ENCODE measurements at places on chromosomes 11 and 22.

DNA sequence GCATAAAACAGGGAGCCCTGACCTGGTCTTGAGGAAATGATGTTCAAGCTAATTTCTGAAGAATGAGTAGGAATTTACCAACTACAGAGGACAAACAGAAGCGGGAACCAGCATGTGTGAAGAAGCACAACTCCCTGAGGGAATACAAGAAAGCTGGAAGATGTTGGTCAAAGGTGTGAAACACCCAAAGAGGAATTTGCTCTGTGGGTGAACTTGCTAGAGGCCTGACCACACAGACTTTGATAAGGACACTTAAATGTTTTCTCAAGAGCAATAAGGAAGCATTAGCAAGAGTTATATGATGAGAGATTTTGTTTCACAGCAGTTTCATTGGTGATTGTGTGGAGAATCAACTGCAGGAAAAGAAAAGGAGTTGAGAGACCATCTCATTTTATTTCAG, 17.6 kb downstream of the SLC5A12 start:
- DNase-seq = no peak

- no peak for DNase-seq
Measured at GRCh38 chr11:116111546-116111945, 607.3 kb upstream of the CADM1 start.

DNA sequence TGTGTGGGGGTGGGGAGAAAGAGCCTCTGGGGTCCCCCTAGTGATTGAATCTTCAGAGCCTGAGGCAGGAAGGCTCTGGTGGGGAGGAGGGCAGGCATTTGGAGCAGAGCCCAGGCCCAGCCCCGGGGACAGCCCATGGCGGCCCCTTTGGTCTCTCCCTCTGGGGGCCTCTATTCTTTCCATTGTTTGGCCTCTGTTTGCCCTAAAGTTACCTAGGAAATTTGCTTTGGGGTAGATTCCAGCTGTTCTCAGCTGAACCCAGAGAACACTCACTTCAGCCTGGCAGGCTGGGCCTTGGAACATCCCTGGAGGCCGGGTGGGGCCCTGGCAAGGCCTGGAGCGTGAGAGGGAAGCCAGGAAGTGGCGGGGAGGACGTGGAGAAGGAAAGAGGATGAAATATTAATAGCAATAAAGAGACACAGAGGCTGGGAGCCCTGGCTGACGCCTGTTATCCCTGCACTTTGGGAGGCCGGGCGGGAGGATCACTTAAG, 22.9 kb upstream of the A4GALT start:
- no peak for DNase-seq

DNA sequence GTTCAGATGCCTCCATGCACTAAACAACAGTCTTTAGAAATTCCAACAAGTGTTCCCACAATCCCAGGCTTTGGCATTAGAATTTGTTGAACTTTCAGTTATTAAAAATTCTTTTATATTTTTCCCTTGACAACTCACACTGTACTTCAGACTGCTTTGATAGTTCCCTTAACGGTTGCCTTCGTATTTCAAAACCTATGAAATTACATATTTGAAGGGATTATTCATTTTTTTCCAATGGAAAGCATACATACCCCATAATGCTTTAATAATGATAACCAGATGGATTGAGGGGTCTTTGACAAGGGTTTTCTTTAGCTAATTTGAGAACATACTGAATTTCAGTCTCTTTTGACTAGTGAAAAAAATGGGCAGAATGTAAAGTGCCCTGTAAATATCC, 76.5 kb downstream of the ME3 start:
- DNase-seq = no peak

- DNase-seq = no peak
Measured at GRCh38 chr11:14544611-14545010, 24.4 kb upstream of the PSMA1 start.

- DNase-seq = no peak
Measured at GRCh38 chr11:65148657-65149056, 14.3 kb upstream of the SYVN1 start.

DNA sequence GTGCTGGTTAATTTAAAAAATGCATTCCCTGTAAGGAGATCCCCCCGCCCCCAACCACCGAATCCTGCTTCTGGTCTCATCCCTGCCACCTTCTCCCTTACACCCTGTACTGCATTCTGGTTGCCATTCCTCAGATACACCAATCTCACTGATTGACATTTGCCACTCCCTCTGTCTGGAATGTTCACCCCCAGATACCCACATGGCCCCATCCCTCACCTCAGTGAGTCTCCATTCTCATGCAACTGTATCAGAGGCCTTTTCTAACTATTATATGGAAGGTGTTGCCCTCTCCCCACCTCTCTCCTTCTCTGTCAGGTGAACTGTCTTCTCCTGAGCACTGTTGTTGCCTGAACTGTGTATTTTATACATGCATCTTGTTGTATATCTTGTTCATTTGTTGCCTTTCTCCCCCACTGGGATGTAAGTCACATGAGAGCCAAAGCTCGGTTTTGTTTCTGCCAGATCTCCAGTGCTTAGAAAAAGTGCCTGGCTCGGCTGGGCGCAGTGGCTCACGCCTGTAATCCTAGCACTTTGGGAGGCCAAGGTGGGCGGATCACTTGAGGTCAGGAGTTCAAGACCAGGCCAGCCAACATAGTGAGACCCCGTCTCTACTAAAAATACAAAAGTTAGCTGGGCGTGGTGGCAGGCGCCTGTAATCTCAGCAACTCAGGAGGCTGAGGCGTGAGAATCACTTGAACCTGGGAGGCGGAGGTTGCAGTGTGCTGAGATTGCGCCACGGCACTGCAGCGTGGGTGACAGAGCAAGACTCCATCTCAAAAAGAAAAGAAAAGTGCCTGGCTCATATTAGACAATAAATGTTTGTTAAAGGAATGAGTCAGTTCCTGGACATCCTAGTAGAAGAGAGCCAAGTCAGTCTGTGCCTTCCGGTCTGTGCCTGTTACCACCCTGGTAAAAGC, 61.0 kb downstream of the TNRC6B start:
- DNase-seq = no peak

GRCh38 chr11:57480409-57481137, 20.2 kb downstream of the RTN4RL2 start:
- peak; percentile 69 for DNase-seq

DNA sequence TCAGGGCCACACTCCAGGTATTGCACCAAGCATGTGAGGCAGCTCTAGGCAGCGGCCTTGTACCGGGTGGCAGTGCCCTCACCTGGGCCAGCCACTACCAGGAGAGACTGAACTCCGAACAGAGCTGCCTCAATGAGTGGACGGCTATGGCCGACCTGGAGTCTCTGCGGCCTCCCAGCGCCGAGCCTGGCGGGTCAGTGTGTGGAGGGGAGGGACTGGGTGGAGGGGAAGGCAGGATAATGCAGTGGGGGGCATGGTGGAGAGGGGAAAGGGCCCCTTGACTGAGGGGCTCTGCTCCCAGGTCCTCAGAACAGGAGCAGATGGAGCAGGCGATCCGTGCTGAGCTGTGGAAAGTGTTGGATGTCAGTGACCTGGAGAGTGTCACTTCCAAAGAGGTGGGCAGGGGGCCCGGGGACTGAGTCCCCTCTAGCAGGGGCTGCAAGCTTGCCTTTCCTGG, 4.2 kb downstream of the SSH3 start:
- DNase-seq = no peak

DNA sequence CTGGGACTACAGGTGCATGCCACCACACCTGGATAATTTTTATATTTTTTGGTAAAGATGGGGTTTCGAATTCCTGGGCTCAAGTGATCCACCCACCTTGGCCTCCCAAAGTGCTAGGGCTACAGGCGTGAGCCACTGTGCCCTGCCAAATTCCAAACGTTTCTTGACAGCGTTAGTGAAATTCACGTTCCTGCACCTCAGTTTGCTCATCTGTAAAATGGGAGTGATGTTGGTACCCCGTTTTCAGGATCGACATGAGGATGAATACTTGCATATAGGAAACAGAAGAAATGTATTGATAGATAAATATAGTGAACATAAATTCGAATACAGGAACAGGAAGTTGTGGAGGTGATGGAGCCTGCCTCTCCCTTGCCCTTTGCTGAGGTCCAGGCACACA, 10.2 kb upstream of the LTO1 start:
- DNase-seq = no peak

DNA sequence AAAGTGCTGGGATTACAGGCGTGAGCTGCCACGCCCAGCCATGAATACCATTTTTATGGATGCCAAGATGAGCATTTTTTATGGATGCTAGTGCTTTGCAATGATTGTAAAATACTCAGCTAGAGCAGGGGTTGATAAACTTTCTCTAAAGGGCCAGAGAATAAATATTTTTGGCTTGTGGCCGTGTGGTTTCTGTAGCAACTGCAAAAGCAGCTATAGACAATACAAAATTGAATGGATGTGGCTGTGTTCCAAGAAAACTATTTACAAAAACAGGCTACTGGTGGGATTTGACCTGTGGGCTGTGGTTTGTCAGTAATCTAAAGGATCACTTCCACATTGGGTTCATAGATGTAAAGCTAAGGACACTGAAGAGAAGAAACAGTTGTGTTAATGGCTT, 56.0 kb downstream of the COMMD9 start:
- DNase-seq = no peak

DNA sequence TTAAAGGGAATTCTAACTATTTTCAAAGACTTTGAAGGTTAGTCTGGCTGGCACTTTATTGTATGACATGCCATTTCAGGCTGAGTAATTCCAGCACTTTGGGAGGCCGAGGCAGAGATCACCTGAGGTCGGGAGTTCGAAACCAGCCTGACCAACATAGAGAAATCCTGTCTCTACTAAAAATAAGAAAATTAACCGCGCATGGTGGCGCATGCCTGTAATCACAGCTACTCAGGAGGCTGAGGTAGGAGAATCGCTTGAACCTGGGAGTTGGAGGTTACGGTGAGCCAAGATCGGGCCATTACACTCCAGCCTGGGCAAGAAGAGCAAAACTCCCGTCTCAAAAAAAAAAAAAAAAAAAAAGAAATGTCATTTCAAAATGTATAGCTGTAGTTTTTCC, 95.6 kb downstream of the RDX start:
- no peak for DNase-seq

- no peak for DNase-seq
Measured at GRCh38 chr11:117606790-117607189, 190.2 kb downstream of the DSCAML1 start.

DNA sequence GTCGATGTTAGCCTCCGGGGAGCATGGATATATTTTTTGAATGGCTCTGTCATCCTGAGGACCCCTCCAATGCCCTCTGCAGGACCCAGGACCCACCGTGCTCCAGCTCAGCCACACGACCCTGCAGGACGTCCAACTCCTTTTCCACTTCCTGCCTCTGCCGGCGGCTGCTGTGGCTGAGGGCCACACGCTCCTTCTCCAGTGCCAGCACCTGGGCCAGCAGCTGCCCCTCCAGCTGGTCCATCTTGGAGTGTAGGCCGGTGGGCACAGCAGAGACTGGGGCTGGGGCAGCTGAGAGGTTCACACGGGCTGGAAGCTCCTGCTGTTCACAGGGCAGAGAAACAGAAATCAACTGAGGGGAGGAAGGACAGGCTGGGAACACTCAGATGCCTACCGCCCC, 15.6 kb downstream of the NPTXR start:
- DNase-seq = no peak

- no peak for DNase-seq
Measured at GRCh38 chr11:125423247-125423849, 72.7 kb downstream of the FEZ1 start.

- DNase-seq = no peak
Measured at GRCh38 chr11:79430280-79430679, 10.6 kb downstream of the TENM4 start.

GRCh38 chr11:35236667-35237003, 97.7 kb downstream of the CD44 start:
- DNase-seq = no peak

DNA sequence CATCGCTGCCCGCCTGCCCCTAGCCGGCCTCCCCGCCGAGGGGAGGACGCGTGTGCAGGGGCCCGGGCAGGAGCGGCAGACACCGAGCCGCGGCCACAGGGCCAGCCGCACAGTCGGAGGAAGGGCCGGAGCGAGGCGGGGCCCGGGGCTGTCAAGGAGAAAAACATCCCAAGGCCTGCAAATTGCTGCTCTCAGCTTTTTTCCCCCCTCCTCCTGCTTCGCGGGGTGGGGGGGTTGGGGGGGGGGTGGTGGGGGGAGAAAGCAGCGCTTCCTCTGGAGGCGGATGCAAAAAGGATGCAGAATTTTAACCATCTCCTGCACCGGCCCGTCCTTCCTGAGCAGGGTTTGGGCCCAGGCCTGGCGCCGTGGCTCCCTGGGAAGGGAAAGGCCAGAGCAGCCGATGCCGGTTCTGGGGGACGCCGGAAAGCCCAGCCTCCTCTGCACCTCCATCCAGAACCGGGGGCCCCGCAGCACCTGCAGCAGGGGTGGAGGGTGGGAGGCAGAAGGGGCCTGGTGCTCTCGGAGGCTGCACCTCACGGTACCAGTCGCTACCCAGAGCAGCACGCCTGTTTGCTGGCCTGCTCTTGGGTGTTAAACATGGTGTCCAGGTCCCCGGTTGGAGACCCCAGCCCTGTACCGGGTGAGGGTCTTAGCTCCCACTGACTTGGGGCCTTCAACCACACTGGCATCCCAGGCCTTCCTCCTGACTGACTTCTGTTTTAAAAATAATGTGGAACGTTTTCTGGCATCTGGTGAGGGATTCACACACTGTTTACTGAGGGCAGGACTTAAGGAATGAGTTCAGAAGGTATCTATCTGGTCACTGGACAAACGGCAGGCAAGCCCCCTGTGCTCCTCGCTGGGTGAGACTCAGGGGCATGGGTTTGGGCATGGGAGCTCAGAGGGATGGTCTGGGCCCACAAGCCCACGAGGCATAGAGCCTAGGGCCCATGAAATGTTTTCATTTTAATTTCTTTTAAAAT, 77.4 kb upstream of the WNT7B start:
- peak; percentile 28 for DNase-seq

- no peak for DNase-seq
Measured at GRCh38 chr11:85941380-85941973, 86.3 kb downstream of the CCDC83 start.

DNA sequence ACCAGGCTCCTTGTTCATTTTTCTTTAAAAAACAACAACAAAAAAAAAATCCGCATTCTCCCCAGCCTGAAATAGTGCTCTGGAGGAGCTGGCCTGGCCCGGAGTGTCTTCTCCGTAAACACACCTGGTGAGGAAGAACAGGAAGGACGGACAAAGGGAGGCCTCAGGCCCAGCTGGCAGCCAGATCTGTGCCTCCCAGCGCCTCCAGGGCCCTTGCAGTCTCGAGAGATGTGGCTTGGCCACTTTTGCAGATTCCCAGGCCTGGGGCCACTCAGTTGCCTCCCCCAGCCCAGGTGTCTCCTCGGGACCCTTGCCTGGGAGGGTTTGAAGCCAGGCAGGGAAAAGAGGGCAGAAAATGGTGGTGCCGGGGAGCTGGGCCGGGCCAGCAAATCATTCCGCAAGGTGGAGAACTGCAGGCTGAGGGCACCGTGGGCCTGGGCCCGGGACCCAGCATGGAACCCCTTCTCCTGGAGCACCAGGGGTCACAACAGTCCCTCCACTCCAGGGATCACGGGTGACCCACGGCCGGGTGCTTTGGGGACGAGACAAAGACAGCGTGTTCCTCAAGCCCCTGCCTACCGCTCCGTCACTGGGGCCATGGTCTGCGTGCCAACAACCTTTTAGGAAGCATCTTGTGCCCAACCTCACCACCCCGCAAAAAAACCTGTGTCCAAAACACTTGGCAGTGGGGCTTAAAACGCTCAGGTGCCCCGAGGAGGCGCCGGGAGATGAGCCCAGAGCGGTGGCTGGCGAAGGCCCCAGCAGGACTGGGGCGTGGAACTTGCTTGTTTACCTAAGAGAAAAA, 67.1 kb upstream of the WNT7B start:
- no peak for DNase-seq
